Kidney capillary endothelial cell (primary cell): ENCODE measurements at places on chromosomes 13 and 19.
A peak's percentile ranks its signal among the peaks of the same experiment; 100 is the strongest.

DNA sequence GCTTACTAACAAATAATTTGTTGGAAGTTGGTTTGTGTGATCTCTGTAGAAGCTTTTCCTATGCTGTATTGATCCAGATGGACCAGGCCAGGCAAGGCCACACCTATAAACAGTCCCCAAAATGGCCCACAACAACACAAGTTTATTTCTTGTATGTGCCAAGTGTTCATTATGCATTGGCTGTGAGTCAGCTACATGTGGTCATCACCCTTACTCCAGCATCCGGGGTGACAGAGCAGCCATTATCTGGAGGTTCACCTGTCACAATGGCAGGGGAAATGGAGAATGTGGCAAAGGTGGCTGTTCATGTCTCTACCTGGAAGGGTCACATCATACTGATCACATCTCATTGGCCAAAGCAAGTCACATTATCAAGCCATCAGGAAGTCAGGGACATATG, 164.3 kb downstream of the DCT start:
- DNase-seq = no peak

DNA sequence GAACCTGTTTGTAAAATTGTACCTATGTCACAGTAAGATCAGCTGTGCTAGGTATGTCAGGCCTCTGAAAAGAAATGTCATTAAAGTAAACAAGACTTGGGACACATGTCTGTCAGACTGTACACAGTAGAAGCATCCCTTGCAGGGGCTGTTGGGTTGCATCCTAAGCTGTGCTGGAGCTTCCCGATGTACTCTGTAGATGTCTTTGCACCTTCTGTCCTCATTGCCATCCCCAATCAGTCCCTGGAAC, 48.7 kb upstream of the GPR183 start:
- no peak for DNase-seq

DNA sequence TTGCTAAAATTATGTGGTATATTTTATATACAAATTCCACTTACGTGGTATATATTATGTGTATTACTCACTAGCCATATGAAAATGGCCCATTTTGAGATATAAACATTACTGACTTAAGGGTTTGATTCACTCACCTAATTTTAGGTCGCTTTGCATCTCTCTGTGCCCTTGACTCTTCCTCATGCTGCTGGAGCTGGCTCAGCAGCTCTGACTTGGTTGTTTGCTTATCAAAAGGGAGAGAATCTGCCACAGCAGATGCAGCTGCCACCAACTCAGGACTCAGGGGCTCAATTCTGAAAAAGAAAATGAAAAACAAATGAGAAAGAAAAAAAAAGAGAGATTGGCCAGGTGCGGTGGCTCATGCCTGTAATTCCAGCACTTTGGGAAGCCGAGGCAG, 12.2 kb downstream of the MRPS31 start:
- DNase-seq = no peak

- peak; percentile 6 for DNase-seq
Measured at GRCh38 chr13:114315074-114315785, 927 bp downstream of the CHAMP1 start.

- DNase-seq = no peak
Measured at GRCh38 chr13:68745502-68745901, 1362.1 kb upstream of the ATXN8OS start.

DNA sequence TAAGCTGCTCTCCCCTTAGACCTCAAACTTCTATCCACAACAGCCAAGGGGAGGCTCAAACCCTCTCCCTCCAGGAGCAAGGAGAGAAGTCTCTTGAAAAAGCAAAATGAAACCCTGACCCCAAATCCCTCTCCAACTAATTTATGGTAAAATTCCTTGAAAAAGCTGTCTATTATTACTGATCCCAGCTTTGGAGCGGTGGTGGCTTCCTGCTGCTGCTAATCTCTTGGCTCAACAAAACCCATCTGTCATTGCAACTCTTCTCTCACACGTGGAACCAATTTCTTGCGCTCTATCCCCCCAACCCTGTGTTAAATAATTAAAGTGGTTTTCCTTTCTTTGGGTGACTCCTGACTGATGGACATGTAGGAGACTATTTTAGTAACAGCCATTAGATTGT, 64.1 kb upstream of the OXGR1 start:
- no peak for DNase-seq

GRCh38 chr19:35843676-35844481, 8.4 kb downstream of the NPHS1 start:
- no peak for DNase-seq

GRCh38 chr19:10419646-10420443, 493 bp upstream of the PDE4A start:
- DNase-seq = no peak

DNA sequence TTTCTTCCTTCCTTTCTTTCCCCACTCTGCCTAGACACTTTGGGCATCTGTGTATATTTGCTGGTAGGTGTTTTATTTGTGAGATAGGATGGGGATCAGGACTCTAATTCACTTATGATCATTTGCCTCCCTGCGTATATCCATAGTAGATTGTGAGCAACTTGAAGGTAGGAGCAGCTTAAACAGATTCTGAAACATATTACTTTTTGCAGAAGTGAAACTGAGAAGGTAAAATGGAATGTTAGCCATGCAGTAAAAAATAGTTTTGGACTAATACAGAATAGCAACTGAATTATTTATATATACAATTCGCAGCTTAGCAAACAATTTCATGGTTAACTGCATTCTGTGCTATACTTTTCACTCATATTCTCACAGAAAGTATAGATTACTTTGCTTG, 38.7 kb downstream of the RNF6 start:
- no peak for DNase-seq

DNA sequence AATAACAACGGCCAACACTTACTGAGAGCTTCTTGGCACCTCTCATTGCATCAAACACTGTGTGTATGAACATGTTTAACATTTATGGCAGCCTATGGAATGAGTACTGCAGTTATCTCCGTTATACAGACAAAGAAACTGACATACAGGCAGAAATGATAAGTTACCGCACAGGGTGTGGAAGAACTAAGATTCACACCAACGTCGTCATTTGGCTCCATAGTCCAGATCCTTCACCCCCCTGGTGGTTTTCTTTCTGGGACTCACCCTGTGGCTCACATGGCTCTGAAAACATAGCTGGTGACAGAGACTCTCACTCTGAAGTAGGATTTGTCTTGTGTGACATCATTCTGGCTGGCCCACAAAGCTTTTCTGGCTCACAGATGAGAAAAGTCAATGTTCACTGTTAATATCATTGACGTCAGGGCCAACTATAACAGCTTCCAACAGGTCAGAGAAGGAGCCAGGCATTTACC, 230.1 kb downstream of the DLEU7 start:
- DNase-seq = no peak

GRCh38 chr13:95704510-95704909, 27.6 kb downstream of the DNAJC3 start:
- DNase-seq = no peak

- DNase-seq = no peak
Measured at GRCh38 chr19:39533003-39533512, 406 bp upstream of the EID2B start.

DNA sequence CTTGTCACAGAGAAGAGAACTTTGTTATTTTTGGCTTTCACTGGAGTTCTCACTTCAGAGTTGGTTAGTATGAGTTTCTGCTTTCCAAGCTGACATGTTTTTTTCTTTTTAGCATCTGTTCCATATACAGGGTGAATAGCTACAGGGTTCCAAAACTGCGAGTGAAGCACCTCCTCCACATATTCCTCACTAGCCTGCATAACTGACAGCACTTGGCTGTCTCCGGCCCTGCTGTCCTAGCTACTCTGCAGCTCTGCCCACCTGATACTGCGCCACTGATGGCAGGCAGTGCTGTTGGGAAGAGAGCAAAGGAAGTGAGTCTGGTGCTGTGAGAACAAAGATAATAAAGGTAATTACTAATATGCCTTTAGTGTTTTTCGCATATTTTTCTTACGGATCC, 6.8 kb downstream of the ATP8A2 start:
- DNase-seq = no peak

GRCh38 chr13:22027566-22027965, 356.7 kb downstream of the FGF9 start:
- no peak for DNase-seq
